ENCODE measurements at places on chromosomes 1 and 21. TPM values are rescaled to one million over a fixed set of nuclear protein-coding genes. Genes with fewer than 3 reads are reported as not detected.
A peak's percentile ranks its signal among the peaks of the same experiment; 100 is the strongest.

DNA sequence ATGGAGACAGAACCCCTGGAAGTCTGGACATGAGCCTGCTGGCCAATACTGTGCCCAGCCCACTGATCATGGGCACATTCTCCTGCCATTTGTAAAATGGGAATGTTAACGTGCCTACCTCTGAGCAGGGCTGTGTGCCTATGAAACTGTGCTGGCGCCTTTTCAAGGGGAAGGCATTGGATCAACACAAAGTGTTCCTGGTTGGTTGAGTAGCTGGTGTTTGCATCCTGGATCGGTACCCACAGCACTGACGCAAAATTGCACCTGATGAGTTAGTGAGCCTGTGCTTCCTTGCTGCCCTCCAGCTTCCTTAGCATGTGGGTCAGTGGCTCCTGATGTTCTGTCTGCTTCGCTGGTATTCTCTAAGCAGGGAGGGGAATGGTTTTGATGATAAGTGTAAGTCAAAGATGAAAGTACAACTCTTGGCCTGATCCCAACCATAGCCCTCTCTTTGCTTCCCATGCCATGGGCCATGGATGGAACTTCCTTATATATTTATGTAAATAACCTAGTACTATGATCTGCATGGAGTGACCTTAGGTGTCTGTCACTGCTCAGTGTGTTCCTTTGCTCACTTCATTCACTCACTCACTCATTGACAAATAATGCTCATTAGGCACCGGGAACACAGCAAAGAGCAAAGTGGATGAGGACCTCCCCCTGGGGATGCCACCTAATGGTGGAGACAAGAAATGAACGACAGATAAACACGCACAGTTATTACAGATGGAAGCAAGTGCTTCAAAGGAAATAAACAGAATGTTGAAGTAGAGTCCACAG lies 22.7 kb downstream of the MAB21L3 start:
- peak; percentile 2 for DNase-seq

DNA sequence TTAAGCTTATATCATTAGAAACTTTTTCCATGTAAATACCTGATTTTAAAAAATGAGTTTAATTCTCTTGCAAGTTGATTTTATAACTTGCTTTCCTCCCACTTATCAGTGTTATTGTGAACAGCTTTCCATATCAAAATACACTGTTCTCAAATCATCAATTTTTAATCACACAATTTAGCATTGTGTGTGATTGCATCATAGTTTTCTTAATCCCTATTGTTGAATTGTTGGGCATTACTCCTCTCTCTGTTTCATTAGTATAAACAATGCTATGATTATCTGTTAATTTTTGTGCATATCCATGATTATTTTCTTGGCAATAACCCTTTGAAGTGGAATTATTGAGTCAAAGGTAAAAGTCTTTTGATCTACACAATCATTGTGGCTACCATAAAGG lies 48.7 kb downstream of the ROR1 start:
- DNase-seq: no peak

DNA sequence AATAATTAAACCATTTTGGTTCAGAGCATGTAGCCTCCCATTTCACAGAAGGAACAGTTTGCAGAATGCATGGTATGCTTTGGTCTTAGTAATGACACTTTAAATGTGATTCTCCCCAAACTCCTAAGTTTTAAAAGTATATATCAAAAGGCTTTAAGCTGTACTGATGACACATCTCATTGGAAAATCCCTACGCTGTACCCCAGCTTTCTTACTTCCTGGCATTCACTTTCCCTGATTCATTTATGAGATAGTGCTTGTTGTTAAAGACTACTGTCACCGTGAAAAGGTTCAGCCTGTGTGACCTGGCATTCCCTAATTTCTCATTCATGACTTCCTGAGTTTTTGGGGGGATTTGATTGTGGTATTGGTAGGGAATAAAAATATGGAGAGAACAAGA lies 53.4 kb downstream of the MPZL1 start:
- DNase-seq: no peak

DNA sequence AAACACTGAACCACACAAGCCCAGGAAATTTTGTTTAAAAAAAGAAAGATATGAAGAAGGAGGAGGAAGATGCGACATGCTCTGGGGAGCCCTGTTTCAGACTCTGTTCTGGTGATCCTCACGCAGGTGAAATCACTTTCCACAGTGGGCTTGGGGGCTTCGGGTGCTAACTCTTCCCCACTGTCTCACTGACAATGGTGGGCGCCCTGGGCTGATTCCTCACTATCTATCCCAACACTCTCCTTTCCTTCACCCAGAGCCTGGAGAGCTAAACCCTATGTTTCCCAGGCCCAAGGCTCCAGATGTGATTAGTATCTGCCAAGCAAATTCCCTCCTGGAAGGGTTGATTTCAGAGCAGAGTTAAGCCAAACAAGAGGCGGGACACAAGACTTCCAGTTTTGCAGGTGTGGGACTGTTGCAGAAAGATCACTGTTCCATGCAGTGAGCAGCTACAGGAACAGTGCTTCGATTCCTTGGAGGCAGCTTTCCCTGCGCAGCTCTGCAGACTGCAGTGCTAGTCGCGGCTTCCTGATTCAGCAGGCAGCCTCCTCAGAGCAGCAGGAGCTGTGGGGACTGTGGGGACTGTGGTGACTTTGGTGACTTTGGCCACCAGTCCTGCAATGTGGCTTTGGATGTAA lies 168.3 kb downstream of the RHOU start:
- no peak for DNase-seq

DNA sequence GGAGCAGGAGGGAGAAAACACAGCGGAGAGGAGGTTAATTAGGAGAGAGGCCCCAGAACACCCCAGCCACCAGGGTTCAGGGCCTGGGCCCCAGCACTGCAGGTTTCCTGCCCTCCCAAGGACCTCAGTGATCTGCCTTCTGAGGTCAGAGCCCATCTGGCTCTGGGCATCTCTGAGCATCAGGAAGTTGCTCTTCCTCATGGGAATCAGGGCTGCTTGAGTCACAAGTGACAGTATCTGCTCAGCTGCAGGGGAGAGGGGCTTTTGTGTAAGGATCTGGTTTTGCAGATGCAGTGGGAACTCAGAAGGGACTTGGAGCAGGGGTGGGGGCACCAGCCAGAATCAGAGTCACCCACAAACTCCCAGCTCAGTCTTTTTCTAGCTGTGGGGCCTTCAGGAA lies 472.1 kb downstream of the PTPRU start:
- DNase-seq: no peak

- no peak for DNase-seq
These were observed 180.8 kb upstream of the KCNK2 start for GRCh38 chr1:214901718-214902117.

GRCh38 chr21:42711667-42712066 lies 58.2 kb downstream of the PDE9A start:
- no peak for DNase-seq

- no peak for DNase-seq
These were observed 5.9 kb downstream of the TP73 start for GRCh38 chr1:3658231-3658615.

DNA sequence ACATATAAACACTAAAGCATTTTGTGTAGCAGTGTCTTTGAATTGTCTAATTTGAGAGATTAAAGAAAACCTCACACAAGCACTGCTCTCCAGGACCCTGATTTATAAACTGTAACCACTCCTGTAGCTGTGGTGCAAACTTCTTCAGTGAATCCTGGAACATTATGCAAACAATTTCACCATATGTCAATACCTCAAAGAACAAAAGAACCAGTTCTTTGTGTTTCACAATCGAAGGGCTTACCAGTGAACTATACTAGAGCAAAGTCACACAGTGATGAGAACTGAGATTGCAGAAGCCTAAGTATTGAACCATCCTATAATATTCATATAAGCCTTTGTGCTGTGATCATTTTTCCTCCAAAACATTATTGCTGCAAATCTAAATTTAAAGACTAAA lies 21.5 kb downstream of the DPH5 start:
- DNase-seq: no peak

DNA sequence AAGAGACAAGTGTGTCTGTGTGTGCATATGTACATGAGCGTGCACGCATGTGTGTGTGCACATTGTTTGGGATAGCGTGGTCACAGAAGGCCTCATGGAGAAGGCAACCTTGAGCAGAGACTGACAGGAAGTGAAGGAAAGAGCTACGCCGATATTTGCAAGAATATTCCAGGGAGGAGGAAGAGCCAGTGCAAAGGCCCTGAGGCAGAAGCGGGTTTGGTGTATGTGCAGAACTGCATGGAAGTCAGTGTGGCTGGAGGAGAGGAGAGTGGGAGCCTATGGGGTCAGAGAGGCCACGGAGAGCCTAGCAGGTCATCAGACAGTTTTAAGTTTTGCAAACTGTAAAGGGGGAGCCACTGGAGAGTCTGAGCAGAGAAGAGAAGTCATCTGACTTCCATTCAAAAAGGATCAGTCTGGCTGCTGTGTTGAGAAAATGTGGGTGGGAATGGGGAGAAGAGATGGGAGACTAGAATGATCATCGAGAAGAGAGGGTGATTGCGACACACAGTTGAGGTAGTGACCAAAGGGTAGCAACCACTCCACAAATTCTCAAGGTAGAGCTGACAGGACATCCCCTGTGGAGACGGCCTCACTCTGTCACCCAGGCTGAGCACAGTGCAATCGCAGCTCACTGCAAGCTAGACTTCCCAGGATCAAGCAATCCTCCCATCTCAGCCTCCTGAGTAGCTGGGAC lies 3.9 kb downstream of the CELA2B start:
- DNase-seq: no peak

GRCh38 chr21:37509802-37510393 lies 143.3 kb downstream of the DYRK1A start:
- no peak for DNase-seq

GRCh38 chr1:182608845-182609610 lies 4.8 kb upstream of the RGS16 start:
- DNase-seq: no peak

DNA sequence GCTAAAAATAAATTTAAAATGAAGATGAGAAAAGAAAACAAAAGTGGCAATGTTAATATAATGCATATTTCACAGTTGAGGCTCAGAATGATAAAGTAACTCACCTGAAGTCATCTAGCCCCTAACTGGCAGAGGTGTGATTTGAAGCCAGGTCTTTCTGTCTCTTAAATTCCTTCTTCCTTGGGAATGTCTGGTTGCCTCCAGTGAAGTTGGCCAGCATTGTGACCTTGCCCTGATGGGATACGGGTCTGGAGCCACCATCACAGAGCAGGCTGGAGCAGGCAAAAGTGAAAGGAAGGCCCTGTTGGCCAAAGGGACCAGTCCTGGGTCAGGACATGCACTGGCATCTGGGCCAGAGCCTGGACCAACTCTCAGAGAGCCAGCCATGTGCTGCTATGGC lies 111.7 kb downstream of the EPHB2 start:
- no peak for DNase-seq

DNA sequence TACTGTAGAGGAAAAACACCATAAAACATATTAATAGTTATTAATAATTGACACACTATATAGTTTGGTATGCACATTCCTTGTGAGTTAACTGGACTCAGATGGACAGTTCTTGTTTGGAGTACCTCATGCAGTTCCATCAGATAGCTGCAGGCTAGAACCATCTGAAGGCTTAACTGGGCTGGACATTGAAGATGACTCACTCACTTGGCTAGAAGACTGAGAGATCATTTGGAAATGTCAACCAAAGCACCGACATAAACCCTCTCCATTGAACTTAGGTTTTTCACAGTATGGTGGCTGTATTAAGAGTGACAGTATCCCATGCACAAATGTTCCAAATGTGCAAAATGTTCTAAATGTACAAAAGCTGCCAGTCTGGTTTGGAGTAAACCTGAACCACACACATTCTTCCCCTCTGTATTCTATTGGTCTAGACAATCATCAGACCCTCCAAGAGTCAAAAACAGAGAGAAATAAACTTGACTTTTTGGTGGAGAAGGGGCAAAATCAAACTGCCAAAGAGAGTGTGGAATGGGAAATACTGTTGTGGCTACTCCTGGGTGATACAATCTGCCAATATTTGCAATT lies 708.4 kb downstream of the KCNT2 start:
- no peak for DNase-seq

DNA sequence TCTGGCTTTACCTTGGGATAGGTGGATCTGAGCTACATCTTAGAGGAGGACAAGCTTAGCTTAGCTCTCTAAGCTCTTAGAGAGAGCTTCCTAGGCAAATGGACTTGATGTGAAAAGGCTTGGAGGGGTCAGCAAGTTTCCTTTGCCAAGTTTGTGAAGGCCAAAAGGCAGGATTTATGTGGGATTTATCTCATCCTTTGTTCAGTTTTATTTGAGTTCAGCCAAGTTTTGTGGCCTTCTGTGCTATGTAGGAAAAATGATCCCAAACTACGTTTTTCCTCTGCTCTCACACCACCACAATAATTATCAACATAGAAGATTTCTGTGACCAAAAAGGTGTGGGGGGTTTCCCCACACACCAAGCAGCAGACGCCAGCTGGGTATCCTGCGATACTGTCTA lies 26.0 kb upstream of the RNF11 start:
- no peak for DNase-seq

DNA sequence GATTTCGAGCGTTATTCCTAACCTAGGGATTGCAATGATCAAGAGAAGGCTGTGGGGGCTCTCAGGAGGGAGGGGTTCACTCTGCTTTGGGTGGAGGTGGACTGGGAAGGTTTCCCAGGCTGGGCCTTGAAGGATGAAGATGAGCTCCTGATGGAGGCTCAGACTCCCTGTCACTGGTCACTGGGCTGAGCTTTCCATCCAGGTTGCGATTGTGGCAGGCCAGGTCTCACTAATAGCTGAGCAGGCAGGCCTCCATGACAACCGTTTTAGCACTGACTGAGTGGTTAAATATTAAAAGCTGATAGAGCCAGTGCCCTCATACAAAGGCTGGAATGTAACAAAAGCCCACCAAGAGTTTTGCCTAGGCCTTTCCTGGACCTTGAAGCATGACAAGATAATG lies 36.2 kb upstream of the EFCAB14 start:
- no peak for DNase-seq

DNA sequence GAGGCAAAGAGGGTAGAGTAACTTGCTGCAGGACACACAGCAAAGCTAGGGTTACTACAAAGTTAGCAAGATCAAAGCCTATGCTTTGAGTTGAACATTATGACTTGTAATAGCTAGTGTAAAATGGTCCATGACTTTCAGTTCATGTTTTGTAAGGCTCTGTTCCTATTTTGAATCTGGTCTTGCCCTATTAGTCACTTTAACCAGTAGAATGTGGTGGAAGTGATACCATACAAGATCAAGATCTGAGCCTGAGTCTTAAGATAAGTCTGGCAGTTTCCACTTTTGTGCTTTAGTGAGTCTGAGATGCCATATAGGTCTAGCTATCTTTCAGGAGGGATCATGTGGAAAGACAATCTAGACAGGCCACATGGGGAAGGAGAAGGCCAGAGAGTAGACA lies 282.1 kb upstream of the BRINP3 start:
- DNase-seq: no peak

- no peak for DNase-seq
These were observed 99.9 kb downstream of the WDR4 start for GRCh38 chr21:42779431-42779861.

GRCh38 chr1:198520524-198521254 lies 19.8 kb downstream of the ATP6V1G3 start:
- no peak for DNase-seq

GRCh38 chr1:89894210-89895201 lies 73.7 kb downstream of the LRRC8D start:
- no peak for DNase-seq

TFF2 gene
- not detected for total RNA-seq

KRTAP7-1 gene
- not detected for total RNA-seq

NEK2 gene
- total RNA-seq: not detected

OVAAL gene
- total RNA-seq: not detected

SLFNL1 gene
- 0.22 TPM for total RNA-seq

OR2T29 gene
- total RNA-seq: not detected

USP33 gene
- total RNA-seq: 88.3 TPM

CD53 gene
- 24.0 TPM for total RNA-seq

CENPF gene
- total RNA-seq: 0.98 TPM

TFAP2E gene
- total RNA-seq: 0.44 TPM

OR10Z1 gene
- total RNA-seq: not detected

PTAFR gene
- total RNA-seq: 11.1 TPM

YOD1 gene
- 11.8 TPM for total RNA-seq

PIK3C2B gene
- total RNA-seq: 67.2 TPM
